ENCODE measurements at places on chromosomes 3 and 15.

DNA sequence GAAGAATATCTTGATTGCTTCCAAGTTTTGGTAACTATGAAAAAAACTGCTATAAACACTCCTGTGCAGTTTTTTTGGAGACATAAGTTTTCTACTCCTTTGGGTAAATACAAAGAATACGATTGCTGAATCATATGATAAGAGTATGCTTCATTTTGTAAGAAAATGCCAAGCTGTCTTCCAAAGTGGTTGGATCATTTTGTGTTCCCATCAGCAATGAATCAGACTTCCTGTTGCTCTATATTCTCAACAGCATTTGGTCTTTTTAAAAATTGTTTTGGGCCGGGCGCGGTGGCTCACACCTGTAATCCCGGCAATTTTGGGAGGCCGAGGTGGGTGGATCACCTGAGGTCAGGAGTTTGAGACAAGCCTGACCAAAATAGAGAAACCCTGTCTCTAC is 14.5 kb downstream of the BTD start:
- DNase-seq = no peak

GRCh38 chr3:141229132-141229531 is 2.5 kb upstream of the PXYLP1 start:
- DNase-seq = no peak

GRCh38 chr3:13120928-13121552 is 47.8 kb upstream of the IQSEC1 start:
- DNase-seq = no peak

GRCh38 chr3:13112521-13113345 is 39.5 kb upstream of the IQSEC1 start:
- DNase-seq = no peak

DNA sequence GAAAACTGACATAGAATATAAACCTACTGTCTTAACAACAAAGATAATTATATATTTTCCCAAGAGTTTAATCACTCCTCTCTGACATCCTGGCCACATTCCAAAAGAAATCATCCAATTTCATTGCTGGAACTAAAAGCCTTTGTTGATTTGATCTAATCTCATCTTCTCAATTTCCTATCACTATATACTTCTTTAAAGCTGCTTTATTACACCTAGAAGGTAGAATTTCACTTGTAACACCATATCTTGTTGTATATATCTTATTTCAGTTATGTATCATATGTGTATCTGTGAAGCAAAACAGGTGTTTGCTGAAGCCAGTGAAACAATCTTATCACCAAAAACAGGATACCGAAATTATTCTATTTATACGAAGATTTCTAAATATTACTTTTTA is 740.2 kb downstream of the ROBO1 start:
- no peak for DNase-seq

GRCh38 chr3:106458952-106459351 is 590.1 kb upstream of the CBLB start:
- no peak for DNase-seq

GRCh38 chr3:34319881-34320280 is 521.5 kb downstream of the PDCD6IP start:
- no peak for DNase-seq

DNA sequence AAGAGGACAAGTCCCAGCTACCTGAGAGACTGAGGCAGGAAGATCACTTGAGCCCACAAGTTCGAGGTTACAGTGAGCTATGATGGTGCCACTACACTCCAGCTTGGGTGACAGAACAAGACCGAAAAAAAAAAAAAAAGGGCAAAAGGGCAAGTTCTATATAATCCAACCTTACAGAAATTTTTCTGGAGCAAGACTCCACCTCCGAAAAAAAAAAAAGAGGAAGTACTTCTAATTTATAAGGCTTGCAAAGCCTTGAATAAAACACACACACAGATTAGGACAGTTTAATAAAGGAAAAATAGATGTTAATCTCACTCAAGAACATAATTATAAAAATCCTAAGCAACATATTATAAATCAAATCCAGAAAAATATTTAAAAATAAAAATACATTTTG is 14.4 kb upstream of the XYLB start:
- no peak for DNase-seq

DNA sequence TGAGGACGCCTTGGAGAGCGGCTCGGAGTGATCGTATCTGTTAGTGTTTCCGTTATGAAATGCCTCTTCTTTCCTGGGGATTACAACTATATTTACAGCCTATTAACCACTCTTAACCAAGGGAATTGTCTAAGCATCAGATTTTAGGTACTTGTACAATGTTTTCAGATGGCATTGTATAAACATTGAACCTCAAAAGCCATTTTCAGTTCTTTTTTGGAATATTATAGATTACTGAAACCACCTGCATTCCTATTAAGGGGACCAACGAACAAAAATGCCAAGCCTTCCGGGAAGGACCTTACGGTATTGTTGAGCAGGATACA is 1.1 kb downstream of the NEO1 start:
- no peak for DNase-seq

Measured in stimulated activated CD8-positive, alpha-beta memory T cell treated with anti-CD3 and anti-CD28 coated beads, Interleukin-15, amount 100 ng/mL, for 24 hours (primary cell).